Cardiac septum (tissue), 1 donor: ENCODE measurements at places on chromosomes 6 and 20. TPM values are rescaled to one million over a fixed set of nuclear protein-coding genes. Genes with fewer than 3 reads are reported as not detected.

- DNase-seq = no peak
Measured at GRCh38 chr6:28351087-28351486, 1.3 kb downstream of the ZKSCAN3 start.

DNA sequence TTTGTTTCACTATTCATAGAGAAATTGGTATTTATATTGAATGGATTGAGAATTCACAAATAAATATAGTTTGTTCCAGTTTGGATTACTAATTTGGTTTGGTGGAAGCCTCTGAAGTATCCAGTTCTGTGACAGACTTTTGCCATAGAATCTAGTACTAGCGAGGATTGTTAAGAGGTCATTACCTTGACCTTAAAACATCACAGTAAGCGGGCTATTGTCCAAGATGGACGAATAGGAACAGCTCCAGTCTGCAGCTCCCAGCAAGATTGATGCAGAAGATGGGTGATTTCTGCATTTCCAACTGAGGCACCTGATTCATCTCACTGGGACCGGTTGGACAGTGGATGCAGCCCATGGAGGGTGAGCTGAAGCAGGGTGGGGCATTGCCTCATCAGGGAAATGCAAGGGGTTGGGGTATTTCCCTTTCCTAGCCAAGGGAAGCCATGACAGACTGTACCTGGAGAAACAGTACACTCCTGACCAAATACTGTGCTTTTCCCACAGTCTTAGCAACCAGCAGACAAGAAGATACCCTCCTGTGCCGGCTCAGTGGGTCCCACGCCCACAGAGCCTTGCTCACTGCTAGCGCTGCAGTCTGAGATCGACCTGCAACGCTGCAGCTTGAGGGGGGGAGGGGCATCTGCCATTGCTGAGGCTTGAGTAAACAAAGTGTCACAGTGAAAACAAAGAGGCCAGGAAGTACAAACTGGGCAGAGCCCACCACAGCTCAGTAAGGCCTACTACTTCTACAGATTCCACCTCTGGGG is 66.4 kb upstream of the NEDD9 start:
- no peak for DNase-seq

The OVOL2 gene
- not detected for total RNA-seq

DNA sequence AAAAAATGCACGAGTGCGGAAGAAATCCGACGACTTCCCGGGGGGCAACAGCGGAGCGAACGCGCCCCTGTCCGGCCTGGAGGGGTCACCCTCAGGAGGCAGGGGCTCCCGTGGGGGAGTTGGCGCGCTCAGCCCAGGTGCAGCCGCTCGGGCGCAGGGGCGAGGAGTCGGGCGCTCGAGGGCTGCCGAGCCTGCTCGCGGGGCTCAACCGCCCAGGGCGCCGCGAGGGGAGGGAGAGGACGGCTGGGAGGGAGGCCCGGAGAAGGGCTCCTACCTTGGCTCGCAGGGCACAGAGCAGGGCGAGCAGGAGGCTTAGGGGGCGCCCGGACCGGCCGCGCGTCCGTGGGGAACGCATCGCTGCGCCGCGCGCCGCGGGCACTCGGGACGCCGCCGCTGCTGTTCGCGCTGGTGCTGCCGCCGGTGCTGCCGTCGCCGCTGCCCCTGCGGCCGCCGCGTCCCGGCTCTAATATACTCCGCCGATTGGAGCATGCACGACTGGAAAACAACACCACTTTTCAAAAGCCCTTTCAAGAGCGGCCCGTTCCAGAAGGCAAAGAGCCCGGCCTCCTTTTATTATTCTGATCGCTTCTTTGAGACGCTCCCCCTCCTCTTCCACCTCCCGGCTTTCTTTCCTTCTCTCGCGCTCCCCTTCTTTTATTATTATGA is 490 bp downstream of the JAG1 start:
- DNase-seq = peak; percentile 76

DNA sequence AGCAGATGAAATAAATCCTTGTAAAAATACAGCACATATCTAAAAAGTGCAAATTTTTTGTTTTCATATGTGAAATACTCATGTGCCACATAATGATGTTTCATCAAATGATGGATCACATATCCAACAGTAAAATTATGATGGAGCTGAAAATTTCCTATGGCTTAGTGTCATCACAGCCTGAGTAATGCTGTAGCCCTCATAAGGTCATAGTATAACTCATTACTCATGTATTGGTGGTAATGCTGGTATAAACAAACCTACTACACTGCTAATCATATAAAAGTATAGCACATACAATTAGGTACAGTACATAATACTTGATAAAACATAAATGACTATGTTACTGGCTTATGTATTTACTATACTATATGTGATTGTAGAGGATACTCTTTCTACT is 12.9 kb downstream of the TSPYL1 start:
- DNase-seq = no peak

DNA sequence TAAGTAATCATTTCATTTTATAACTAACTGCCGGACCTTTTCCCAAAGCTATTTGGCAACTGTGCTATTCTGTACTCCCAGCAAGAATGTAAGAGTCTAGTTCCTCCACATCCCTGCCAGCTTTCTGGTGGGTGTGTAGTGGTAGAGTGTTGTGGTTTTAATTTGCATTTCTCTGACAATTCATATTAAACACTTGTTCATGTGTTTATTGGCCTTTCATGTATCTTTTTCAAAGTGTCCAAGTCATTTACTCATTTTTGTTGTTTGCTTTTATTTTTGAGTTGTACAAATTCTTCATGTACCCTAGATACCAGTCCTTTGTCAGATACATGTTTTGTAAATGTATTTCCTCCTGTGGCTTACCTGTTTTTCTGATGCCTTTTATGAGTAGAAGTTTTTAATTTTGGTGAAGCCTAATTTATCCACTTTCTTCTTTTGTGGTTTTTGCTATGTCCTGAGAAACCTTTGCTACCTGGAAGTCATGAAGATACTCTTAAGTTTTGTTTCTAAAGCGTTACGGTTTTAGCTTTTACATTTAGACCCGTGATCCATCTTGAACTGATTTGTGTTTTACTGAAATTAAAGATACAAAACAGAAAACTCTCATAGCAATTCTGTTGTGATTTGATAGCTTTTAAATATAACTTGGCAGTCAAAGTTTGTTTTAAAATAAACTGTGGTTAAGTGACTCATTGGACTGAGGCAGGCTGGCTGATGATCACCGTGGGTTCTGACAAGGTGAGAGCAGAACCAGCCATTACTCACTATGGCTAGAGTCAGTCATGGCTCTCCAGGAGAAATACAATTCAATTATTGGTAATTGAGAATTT is 8.0 kb downstream of the MYLIP start:
- no peak for DNase-seq

DNA sequence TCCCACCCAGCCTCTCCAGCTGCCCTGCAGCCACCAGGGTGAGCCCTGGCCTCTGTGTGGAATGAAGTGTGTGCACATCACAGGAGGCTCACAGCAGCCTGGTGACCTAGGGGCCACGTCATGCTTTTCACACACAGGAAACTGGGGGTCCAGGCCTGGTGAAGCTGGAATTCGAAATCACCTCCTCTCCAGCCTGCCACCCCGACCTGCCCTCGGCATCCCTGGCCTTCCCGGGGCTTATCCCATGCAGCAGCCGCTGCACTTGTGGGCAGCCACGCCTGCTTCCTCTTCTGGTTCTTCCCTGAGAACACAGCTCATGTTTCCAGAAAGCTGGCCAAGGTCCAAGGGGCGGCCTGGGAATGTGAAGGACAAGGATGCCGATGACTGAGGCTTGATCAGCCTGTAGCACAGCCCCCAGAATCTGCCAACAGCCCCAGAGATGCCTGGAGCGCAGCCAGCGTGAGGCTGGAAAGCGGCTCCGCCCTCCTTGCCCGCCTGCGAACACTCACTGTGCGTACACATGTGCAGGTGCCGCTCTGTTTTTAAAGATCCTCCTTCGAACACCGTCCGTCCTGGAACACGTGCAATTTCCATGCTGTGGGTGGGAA is 4.2 kb upstream of the NTSR1 start:
- peak; percentile 89 for DNase-seq

DNA sequence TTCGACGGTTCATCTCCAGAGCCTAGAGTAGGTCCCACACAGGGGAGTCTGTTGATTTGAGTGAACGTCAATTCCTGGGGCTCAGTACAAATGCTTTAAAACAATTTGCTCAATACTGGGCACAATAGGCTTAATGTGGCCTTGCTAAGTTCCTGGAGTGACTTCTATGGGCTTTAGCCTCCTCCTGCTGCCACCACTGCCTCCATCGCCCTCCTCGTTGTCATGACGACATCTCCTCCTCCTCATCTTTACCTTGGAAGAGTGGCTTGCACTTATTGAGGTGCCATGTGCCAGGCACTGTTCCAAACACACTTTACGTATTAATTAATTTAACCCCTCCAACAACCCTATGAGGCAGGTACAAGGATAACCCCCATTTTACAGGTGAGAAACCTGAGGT is 11.8 kb upstream of the ZMYND8 start:
- DNase-seq = no peak

The MYCT1 gene
- 9.6 TPM for total RNA-seq

DNA sequence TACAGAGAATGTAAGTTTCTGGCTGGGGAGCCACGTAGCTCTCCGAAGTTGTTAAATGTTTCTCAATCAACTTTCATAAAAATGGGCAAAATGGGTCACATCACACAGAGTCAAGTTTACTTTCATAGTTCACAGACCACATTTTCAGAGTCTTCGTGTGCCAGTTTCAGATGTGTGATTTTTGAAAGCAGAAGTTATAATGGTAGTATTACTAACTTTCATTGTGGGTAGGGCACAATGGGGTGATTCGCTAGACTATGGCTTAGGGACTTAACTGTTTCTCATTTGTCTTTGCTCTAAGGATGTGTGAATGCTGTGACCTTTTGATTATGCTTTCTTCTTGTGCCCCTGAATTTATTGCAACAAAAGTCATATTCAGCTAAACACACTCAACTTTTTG is 109.0 kb upstream of the SUPT3H start:
- DNase-seq = no peak

- no peak for DNase-seq
Measured at GRCh38 chr6:131005439-131006016, 57.5 kb downstream of the EPB41L2 start.

GRCh38 chr6:81708113-81708699 is 44.3 kb downstream of the TENT5A start:
- DNase-seq = no peak

The PRICKLE4 gene
- total RNA-seq = 1.7 TPM

- DNase-seq = no peak
Measured at GRCh38 chr20:22515264-22515663, 69.1 kb downstream of the FOXA2 start.

GRCh38 chr6:20366082-20366830 is 35.4 kb upstream of the E2F3 start:
- no peak for DNase-seq

The THEMIS gene
- 0.08 TPM for total RNA-seq

DNA sequence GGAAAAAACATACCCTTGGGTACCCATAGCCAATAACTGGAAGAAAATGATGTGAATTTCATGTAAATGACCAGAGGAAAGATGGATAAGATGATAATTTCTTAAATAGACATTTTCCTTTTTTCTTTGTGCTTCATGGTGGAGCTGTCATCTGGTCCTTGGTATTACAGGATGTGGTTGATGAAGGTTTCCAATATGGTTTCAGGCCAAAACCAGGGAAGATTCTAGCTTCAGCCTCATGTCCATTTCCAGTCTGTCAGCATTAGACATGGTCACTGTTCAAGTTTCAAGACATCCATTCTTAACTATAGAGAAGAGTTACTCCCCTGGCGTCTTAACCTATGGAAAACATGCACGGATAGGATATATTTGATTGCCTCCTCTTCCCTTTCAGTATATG is 63.6 kb downstream of the SSR1 start:
- no peak for DNase-seq

The LAMA4 gene
- total RNA-seq = 93.9 TPM

The CCM2L gene
- total RNA-seq = 7.0 TPM

DNA sequence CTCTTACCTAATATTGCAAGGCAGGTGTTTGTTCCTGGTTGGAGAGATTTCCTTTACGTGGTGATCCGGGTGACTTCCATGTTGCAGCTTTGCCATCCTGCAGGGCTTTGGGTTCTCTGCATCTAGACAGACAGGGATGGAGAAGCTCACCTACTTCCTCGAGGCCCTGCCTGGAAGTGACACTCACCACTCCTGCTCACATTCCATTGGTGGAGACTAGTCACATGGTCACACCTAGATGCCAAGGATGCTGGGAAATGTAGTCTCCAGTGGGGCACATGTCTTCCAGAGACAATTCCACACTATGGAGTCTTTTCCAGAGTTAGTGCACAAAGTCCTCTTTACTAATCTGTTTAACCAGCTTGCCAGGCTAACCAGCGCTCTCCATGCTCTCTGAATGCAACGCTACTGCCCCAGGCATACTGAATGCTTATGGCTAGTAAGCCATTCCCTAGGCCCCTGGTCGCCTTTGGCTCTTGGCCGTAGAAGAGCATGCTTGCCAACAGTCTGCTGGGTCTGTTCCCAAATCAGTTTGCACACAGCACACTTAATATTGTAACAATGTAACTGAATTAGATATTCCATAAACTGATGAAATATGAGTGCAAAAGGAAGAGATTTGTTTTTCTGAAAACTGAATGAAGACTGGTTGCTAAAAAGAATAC is 6.7 kb upstream of the KCNK15 start:
- no peak for DNase-seq

- no peak for DNase-seq
Measured at GRCh38 chr6:165665384-165665672, 2.3 kb upstream of the PDE10A start.

The KIAA0408 gene
- 0.51 TPM for total RNA-seq

DNA sequence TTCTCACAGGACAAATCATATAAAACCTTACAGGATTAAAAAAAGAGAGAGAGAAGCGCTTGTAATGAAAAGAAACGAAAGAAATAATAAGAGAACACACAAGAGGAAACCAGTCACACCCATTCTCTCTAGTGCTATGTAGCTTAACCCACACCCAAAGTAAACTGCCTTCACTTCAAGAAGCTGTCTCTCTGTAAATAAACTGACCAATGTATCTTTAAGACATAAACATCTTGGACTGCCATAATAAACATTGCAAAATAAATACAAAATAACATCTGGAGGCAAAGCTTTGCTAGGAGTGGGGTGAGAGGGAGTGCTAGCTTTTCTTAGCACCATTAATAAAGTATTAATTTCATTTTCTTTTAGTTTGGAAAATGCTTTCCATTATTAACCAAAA is 61.6 kb upstream of the RNF146 start:
- no peak for DNase-seq

DNA sequence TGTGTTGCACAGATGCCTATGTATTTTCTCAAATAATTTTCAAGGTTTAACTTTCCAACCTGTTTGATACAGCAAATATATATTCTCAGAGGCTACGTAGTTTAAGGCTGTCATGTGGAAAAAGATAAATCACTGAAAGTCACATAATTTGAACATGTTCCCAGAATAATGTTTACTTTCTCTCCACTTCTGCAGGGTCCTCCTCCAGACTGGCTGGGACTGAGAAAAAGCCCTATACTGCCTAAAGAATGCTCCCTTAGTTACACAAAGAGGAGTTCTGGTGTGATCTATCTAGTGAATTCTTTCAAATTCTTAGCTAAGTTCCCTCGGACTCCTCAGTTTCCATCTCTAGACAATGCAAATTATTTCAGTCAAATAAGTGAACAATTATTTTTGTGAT is 411.0 kb downstream of the C6orf118 start:
- DNase-seq = no peak

The MRPL18 gene
- total RNA-seq = 53.1 TPM
